ENCODE measurements at places on chromosomes 3 and 15. TPM values are rescaled to one million over a fixed set of nuclear protein-coding genes. Genes with fewer than 3 reads are reported as not detected.

GRCh38 chr3:25033407-25034029, 394.5 kb upstream of the RARB start:
- peak; percentile 48 for DNase-seq
- no peaks in the 10 kb centered on the region for H3K36me3 ChIP-seq
- H3K4me3 ChIP-seq = no peak overlapping the region
- H3K4me1 ChIP-seq = peaks cover 32% of the 10 kb centered on the region

The KPNA1 gene
- 47.1 TPM for total RNA-seq

- no peaks in the 10 kb centered on the region for H3K4me1 ChIP-seq
- no peak overlapping the region for H3K27ac ChIP-seq
- DNase-seq = peak; percentile 21
- no peaks in the 10 kb centered on the region for H3K36me3 ChIP-seq
- H3K27me3 ChIP-seq = peaks cover 5% of the 10 kb centered on the region
Observed at GRCh38 chr15:92277776-92278175, 115.9 kb upstream of the ST8SIA2 start.

GRCh38 chr3:48915296-48915695, 3.3 kb upstream of the ARIH2 start:
- no peak overlapping the region for H3K27ac ChIP-seq
- no peak overlapping the region for H3K4me3 ChIP-seq
- peaks cover 7% of the 10 kb centered on the region for H3K36me3 ChIP-seq
- H3K4me1 ChIP-seq = peaks cover 4% of the 10 kb centered on the region
- no peak for DNase-seq
- no peaks in the 10 kb centered on the region for H3K27me3 ChIP-seq

GRCh38 chr3:102883515-102883914, 448.7 kb downstream of the ZPLD1 start:
- no peaks in the 10 kb centered on the region for H3K27me3 ChIP-seq
- H3K36me3 ChIP-seq = no peaks in the 10 kb centered on the region
- no peak overlapping the region for H3K27ac ChIP-seq
- H3K4me1 ChIP-seq = no peaks in the 10 kb centered on the region

The CACNA2D3 gene
- not detected for total RNA-seq

GRCh38 chr15:101521591-101521990, 32.1 kb upstream of the PCSK6 start:
- peaks cover 5% of the 10 kb centered on the region for H3K4me1 ChIP-seq
- no peak overlapping the region for H3K4me3 ChIP-seq
- H3K27me3 ChIP-seq = no peaks in the 10 kb centered on the region
- no peak for DNase-seq
- H3K27ac ChIP-seq = no peak overlapping the region

DNA sequence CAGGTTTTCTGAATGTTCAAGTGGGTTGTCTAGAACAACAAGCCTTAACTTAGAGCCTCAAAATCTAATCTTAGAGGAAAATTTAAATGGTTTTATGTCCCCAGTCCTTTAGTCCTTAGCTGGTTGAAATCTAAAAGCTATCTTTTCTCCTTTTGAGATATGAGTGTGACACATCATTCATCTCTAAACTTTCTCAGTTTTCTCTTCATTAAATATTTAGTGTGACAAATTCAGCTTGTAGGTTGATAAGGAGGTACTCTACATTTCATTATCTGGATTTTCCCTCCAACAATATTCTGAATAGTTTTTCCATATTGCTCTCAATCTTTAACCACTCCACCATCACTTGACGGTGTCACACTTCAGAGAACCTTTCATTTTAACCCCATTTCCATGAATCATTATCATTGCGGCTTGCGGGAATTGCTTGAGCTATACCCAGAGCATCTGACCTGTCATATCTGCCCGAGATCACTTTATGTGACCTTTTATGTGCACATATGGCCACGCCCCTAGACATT, 16.1 kb upstream of the ATP8B4 start:
- H3K4me1 ChIP-seq = peaks cover 36% of the 10 kb centered on the region
- no peaks in the 10 kb centered on the region for H3K36me3 ChIP-seq
- H3K4me3 ChIP-seq = no peak overlapping the region
- no peak for DNase-seq
- H3K27me3 ChIP-seq = no peaks in the 10 kb centered on the region

DNA sequence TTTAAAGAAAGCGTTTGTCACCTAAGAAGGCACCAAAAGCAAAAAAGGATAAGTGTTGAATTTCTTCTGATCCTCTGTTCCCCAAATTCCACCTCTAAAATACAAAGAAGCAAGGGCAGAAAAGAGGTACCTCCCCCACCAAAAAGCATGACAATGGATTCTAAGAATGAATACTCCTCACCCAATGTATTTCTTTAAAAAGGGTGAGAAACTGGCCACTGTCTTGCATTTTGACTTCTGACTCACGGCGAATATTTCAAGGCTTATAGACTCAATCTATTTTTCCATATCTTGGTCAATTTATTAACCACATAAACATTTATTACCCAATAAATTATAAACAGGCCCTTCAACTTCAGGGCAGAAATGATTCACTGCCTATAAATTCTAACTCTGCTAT, 131.1 kb downstream of the NR1I2 start:
- no peak overlapping the region for H3K27ac ChIP-seq

The GRK7 gene
- not detected for total RNA-seq

DNA sequence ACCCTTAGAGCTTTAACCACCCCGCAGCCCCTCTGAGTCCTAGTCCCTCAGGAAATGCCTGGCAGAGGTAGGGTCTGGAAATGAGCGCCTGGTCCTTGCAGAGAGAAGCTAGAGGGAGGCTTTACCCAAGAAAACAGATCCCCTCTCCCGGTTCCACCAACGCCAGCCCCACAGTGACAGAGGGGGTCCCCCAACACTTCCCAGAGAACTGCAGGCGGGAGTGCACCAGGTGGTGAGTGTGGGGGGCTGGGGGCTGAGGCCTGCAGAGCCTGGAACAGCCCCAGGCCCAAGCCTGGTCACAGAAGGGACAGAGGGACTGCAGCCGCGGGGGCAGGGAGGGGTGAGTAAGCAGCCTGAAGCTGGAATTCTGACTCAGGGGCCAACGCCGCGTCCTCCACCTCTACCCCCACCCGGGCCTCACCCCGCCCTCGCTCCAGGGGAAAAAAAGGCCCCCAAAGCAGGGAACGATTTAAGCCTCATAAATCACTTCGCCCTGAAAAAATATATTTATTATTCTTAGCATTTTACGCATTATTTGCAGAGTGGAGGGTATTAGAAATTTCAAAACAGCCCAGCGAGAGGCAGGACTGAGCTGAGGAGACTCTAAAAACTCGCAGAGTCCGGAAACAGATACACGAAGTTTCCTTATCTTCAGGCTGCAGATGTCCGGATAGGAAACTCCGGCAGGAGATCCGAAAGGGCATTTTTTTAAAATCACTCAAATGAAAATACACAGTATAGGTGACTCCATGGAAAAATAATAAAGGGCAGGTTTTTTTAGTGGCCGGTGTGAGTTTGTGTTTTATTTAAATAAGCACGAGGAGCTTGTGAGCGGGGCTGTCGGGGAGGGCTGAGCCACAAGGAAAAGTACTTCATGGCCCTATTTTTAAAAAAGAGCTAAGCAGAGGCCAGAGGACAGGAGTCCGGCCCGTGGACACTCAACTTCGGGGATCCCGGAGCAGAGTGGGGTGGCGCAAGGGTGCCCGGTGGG, 10.0 kb downstream of the GATA2 start:
- no peaks in the 10 kb centered on the region for H3K27me3 ChIP-seq
- no peak overlapping the region for H3K4me3 ChIP-seq
- peaks cover 85% of the 10 kb centered on the region for H3K36me3 ChIP-seq
- no peak overlapping the region for H3K27ac ChIP-seq

The ZNF860 gene
- total RNA-seq = 0.53 TPM

- no peaks in the 10 kb centered on the region for H3K4me1 ChIP-seq
- H3K27me3 ChIP-seq = no peaks in the 10 kb centered on the region
- no peak for DNase-seq
- peaks cover 7% of the 10 kb centered on the region for H3K36me3 ChIP-seq
- no peak overlapping the region for H3K4me3 ChIP-seq
- H3K27ac ChIP-seq = no peak overlapping the region
Observed at GRCh38 chr3:192802957-192803899, 75.9 kb upstream of the FGF12 start.

- no peak overlapping the region for H3K27ac ChIP-seq
- no peaks in the 10 kb centered on the region for H3K27me3 ChIP-seq
- H3K36me3 ChIP-seq = peaks cover 7% of the 10 kb centered on the region
- H3K4me1 ChIP-seq = no peaks in the 10 kb centered on the region
Observed at GRCh38 chr3:37853691-37854413, 7.8 kb upstream of the CTDSPL start.
